Nephron progenitor cell (in vitro differentiated cells): ENCODE measurements at places on chromosomes 4 and X.
A peak's percentile ranks its signal among the peaks of the same experiment; 100 is the strongest.

- H3K27me3 ChIP-seq, result no peaks in the 10 kb centered on the region
- H3K27ac ChIP-seq, result no peak overlapping the region
- DNase-seq, result no peak
- no peak overlapping the region for H3K4me3 ChIP-seq
- H3K36me3 ChIP-seq, result peaks cover 13% of the 10 kb centered on the region
- peaks cover 12% of the 10 kb centered on the region for H3K4me1 ChIP-seq
Measured at GRCh38 chr4:78369679-78370078, 181.9 kb upstream of the ANXA3 start.

DNA sequence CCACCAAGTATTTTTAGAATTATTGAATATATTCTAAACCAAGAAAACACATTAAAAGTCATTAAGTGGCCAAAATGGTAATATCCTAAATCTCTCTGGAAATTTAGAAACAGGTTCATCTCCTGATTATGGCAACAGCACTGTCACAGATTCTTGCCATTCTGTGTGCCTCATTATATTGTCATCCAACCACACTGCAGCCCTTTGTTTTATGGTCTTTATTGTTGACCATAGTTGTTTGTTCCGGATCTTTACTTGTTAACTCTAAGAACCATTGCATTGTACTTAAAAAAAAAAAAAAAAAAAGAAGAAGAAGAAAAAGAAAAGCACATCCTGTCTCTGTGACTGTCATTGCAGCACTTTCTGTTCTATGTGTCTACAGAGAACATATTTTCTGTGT lies 822.1 kb upstream of the ADGRL3 start:
- H3K4me1 ChIP-seq, result no peaks in the 10 kb centered on the region
- no peaks in the 10 kb centered on the region for H3K36me3 ChIP-seq
- no peaks in the 10 kb centered on the region for H3K27me3 ChIP-seq
- no peak overlapping the region for H3K27ac ChIP-seq
- no peak for DNase-seq

DNA sequence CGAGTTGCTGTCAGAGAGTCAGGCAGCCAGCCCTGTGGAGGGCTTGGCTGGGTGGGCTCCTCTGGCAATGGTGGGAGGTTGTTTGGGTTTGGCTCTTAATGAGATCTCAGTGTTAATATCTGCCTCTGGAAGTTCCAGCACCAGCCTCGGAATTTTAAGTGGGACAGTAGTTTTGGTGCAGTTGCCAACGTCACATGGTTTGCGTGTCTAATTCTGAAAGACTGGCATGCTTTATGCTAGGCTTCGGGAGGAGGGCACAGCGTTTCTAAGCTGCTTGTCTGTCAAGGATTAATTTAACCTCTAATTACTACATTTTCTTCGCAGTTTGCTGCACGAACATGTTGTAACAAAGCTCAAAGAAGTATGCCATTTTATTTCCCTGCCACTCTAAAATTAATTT lies 9.2 kb downstream of the MAMLD1 start:
- peaks cover 26% of the 10 kb centered on the region for H3K4me1 ChIP-seq
- H3K27me3 ChIP-seq, result no peaks in the 10 kb centered on the region
- H3K27ac ChIP-seq, result no peak overlapping the region
- no peaks in the 10 kb centered on the region for H3K36me3 ChIP-seq
- no peak overlapping the region for H3K4me3 ChIP-seq
- no peak for DNase-seq

DNA sequence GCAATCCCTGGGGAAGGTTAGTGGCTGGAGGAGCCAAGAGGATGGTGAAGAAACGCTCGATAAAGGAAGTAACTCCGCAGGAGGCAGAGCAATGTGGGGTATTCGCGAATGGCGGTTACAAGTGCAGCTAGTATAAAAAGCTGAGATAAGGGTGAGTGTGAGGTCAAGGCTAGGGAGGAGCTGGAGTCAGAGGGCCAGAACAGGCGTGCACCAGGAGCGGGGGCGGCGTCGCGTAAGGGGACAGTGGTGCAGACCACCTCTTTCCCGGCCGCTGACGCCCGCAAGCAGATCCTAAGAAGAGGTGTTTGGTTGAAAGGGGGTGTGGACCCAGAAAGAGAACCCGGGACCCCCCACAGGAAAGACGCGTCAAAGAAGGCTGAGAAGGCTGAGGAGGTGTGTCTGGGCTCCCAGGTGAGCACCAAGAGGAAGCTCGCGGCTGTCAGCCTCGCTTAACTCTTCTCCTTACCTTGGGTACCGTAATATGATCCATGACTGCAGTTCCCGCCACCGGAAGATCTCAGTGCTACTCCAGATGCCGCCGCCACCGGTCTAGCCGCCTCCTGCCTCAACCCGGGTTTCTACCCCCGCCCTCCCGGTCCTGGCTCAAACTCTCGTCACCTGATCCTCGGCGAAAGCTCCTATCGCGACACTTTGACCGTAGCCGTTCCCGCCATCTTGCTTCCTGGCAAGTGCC lies at the start of gene MTMR8:
Gene MTMR8, minus strand, starts transcription at position 579 of the 694 bp plus-strand sequence. Its CDS starts 89 bp downstream, at position 490.
- peak; percentile 75 for DNase-seq
- H3K4me3 ChIP-seq, result peak within 1 kb of the TSS; percentile 91
- H3K27ac ChIP-seq, result no peak within 1 kb of the TSS
- peaks cover 8% of the 10 kb centered on the region for H3K27me3 ChIP-seq
- no peaks in the 10 kb centered on the region for H3K36me3 ChIP-seq
- H3K4me1 ChIP-seq, result peaks cover 14% of the 10 kb centered on the region

DNA sequence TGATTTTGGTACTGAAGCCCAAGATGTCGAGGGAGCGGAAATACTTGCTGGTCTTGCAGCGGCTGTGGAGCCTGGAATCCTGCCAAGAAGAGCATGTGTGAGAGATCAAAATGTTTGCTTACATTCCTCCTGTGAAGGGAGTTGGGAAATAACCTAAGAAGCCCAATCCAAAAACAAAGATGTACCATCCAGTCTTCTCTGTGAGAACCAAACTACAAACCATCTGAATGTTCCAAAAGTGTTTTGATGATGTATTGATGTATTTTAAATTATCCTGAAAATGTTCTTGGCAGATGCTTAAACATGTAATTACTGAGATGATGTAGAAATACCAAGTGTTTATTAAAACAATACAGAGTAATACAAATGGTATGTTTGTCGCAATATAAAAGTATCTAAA lies 10.1 kb upstream of the ADH1A start:
- H3K4me1 ChIP-seq, result no peaks in the 10 kb centered on the region
- no peaks in the 10 kb centered on the region for H3K36me3 ChIP-seq
- H3K27ac ChIP-seq, result no peak overlapping the region
- H3K4me3 ChIP-seq, result no peak overlapping the region
- no peak for DNase-seq
- H3K27me3 ChIP-seq, result no peaks in the 10 kb centered on the region

- peaks cover 45% of the 10 kb centered on the region for H3K27me3 ChIP-seq
- no peak for DNase-seq
- H3K36me3 ChIP-seq, result no peaks in the 10 kb centered on the region
- H3K4me1 ChIP-seq, result peaks cover 9% of the 10 kb centered on the region
- H3K27ac ChIP-seq, result no peak overlapping the region
Measured at GRCh38 chr4:6092131-6092530, 73.9 kb upstream of the C4orf50 start.

GRCh38 chr4:118585015-118585414 lies 100.2 kb upstream of the METTL14 start:
- H3K27me3 ChIP-seq, result peaks cover 59% of the 10 kb centered on the region
- DNase-seq, result no peak
- H3K4me3 ChIP-seq, result no peak overlapping the region
- no peaks in the 10 kb centered on the region for H3K36me3 ChIP-seq
- H3K4me1 ChIP-seq, result peaks cover 17% of the 10 kb centered on the region

DNA sequence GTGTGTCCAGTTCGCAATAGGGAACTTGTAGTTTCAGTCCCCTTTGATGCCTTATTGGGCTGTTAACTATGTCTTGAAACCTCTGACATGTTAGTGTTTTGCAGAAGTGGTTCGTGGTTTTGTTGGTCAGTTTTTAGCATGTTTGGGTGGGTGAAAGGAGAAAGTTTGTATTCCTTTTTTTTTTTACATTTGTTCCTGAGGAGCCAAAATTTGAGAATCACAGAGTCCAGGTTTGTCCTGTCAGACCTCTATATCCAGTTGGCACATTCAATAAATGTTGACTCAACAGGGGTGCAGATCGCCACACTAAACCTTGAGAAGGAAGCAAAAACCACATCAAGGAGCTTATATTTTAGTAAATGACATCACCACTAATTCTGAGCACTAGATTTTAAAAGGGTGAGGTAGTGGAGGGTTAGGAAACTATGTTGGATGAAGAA lies 26.2 kb downstream of the DLG3 start:
- H3K36me3 ChIP-seq, result peaks cover 61% of the 10 kb centered on the region
- no peak overlapping the region for H3K27ac ChIP-seq
- DNase-seq, result no peak
- H3K4me3 ChIP-seq, result no peak overlapping the region
- no peaks in the 10 kb centered on the region for H3K27me3 ChIP-seq

- no peak for DNase-seq
- no peak overlapping the region for H3K27ac ChIP-seq
- no peaks in the 10 kb centered on the region for H3K4me1 ChIP-seq
Measured at GRCh38 chrX:8274170-8274569, 103.1 kb upstream of the VCX2 start.

DNA sequence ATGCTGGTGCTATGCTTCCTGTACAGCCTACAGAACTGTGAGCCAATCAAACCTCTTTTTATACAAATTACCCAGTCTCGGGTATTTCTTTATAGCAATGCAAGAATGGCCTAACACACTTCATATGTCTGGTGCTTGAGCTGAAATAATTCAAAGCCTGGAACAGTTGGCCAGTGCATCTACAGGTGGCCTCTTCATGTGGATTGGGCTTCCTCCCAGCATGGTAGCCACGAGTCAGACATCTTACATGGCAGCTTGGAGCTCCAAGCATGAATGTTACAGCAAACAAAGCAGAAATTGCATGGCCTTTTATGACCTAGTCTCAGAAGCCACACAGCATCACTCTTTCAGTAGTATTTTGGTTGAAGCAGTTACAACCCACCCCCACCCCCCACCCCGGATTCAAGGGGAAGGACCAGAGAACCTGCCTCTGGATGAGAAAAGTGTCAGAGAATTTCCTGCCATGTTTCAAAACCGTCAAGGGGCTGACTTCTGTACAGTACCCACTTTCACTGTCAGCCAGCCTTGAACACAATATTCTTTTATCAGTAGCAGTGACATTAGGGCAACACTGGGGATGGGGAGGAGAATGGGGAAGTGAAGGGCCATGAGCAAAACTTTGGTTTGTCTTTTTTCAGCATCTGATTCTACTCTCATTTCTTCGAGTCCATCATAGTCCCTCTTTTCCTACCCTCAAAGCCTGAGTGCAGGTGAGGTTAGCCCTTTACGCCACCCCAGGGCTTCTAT lies 368.7 kb downstream of the BCOR start:
- no peak for DNase-seq
- no peak overlapping the region for H3K4me3 ChIP-seq
- peaks cover 54% of the 10 kb centered on the region for H3K27me3 ChIP-seq
- no peaks in the 10 kb centered on the region for H3K36me3 ChIP-seq
- peaks cover 44% of the 10 kb centered on the region for H3K4me1 ChIP-seq

DNA sequence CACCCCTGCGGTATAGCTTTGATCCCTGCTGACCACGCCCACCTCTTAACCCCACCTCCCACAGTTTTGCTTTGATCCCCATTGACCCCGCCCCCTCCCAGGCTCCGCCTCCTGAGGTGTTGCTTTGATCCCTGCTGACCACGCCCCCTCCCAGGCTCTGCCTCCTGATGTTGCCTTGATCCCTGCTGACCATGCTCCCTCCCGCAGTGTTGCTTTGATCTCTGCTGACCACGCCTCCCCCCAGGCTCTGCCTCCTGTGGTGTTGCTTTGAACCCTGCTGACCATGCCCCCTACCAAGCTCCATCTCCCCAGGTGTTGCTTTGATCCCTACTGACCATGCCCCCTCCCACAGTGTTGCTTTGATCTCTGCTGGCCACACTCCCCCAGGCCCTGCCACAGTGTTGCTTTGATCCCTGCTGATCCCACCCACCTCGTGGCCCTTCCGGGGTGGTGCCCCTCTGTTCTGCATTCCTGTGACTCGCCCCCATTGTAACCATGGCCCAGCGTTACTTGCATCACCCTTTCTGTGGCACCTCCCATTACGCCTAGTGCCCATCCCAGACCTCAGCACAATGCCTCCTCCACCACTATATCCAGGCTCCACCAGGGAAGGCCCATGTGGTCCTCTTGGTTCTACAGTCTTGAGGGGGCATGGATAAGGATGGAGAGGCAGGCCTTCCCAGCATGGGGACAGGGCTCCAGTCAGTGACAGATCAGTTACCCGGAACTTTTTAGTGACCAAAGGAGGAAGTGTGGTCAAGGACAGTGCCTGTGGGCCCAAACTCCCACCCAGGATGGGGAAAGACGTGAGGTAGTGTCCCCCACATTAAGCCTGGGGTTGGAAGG lies 70.8 kb downstream of the ADRA2C start:
- peak; percentile 62 for DNase-seq
- H3K36me3 ChIP-seq, result no peaks in the 10 kb centered on the region
- H3K4me3 ChIP-seq, result no peak overlapping the region
- peaks cover 48% of the 10 kb centered on the region for H3K4me1 ChIP-seq
- no peak overlapping the region for H3K27ac ChIP-seq
- H3K27me3 ChIP-seq, result peaks cover 18% of the 10 kb centered on the region

DNA sequence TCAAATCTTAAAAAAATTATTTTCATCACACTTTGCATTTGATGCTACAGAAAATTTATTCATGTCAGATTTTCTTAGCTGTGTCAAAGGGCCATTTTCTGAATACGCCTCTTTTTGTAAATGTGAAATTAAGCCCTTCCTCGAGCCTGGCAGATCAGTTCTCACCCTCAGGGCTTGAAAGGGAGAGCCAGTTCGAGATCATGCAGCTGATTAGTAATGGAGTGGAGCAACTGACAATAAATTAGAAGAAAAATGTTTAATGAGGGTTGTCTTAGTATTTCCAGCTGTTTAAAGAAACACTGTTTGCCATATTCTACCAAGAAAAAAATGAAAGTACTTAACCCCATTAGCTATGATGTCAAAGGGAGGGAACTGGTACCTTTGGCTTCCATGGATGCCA lies 28.7 kb downstream of the CC2D2A start:
- no peak for DNase-seq
- no peak overlapping the region for H3K27ac ChIP-seq
- no peak overlapping the region for H3K4me3 ChIP-seq
- H3K36me3 ChIP-seq, result peaks cover 41% of the 10 kb centered on the region
- peaks cover 8% of the 10 kb centered on the region for H3K4me1 ChIP-seq
- H3K27me3 ChIP-seq, result no peaks in the 10 kb centered on the region

DNA sequence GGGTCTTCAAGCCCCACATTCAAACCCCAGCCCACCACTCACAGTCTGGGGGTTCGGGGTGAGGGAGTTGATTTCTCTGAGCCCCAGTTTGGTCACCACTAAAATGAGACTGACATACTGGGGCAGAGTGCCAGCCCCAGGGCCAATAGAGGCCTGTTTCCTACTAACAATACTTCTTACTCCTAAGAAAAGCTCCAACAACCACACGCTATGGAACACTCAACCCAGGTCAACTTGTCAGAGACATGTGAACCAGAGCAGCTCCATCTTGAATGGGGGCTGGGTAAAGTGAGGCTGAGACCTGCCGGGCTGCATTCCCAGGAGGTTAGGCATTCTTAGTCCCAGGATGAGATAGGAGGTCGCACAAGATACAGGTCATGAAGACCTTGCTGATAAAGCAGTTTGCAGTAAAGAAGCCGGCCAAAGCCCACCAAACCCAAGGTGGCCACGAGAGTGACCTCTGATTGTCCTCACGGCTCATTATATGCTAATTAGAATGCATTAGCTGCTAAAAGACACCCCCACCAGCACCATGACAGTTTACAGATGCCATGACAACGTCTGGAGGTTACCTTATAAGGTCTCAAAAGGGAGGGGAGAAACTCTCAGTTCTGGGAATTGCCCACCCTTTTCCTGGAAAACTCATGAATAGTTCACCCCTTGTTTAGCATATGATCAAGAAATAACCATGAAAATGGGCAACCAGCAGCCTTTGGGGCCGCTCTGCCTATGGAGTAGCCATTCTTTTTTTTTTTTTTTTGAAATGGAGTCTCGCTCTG lies 26.6 kb upstream of the HTRA3 start:
- H3K27ac ChIP-seq, result no peak overlapping the region
- H3K27me3 ChIP-seq, result peaks cover 12% of the 10 kb centered on the region
- H3K4me3 ChIP-seq, result no peak overlapping the region
- no peak for DNase-seq
